Hindlimb muscle (tissue), 1 donor: ENCODE measurements at places on chromosomes 1 and 21.

GRCh38 chr1:111570781-111571181 is 48.8 kb upstream of the RAP1A start:
- DNase-seq, result no peak

DNA sequence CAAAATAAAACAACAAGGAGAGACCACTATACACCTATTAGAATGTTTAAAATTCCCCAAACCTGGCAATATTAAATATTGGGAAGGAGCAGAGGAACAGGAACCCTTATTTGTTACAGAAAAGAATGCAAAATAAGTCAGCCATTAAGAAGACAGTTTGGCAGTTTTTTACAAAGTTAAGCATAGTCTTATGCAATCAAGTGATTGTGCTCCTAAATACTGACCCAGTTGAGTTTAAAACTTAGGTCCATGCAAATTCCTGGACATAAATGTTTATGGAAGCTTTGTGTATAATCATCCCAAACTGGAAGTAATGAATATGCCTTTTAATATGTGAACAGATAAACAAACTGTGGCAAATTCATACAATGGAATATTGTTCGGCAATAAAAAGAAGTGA is 72.9 kb upstream of the RGS4 start:
- no peak for DNase-seq

GRCh38 chr1:198756470-198756869 is 117.6 kb downstream of the PTPRC start:
- no peak for DNase-seq

DNA sequence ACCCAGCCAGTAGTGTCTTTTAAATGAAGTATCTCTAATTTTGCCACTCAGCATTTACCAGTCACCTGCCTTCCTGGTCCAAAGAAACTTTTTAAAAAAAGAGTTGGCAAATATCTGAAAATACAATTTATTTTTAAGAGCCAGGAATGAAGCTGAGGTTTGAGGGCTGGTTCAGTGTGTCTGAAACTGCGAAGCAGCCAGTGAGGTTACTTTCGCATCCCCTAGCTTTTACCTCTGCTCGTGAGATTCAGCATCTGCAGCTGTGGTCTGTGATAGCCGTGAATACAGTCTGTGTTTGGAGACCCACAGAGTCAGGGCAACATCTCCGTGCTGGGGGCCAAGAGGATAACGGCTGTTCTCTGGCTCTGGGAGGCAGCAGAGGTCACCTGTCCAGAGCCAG is 21.3 kb upstream of the KCNAB2 start:
- DNase-seq, result no peak

- DNase-seq, result no peak
These were observed 52.6 kb downstream of the LAMC1 start for GRCh38 chr1:183075861-183076260.

DNA sequence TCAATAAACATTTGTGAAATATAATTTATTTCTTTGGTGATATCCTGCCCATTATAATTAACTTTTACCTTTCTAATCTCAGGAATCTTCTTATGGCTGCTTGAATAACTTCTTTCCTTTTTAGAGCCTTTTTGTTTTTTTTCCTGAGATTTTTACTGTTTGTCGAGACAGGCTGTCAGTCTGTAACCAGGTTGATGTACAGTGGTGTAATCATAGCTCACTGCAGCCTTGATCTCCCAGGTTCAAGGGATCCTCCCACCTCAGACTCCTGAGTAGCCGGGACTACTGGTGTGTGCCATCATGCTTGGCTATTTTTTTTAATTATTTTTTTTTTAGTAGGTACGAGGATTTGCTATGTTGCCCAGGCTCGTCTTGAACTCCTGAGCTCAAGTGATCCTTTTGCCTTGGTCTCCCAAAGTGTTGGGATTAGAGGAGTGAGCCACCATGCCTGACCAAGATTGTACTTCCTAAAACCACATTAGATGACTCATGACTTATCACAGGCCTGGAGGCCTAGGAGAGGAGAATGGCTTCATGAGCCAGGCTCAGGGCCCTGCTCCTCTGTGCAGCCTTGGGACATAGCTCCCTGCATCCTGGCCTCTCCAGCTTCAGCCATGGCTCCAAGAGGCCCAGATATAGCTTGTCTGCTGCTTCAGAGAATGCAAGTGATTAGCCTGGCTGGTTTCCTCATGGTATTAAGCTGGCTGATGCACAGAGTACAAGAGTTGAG is 48.6 kb downstream of the CTH start:
- DNase-seq, result no peak

- DNase-seq, result peak; percentile 10
These were observed 26.5 kb upstream of the SLC35A3 start for GRCh38 chr1:99943223-99943794.

- DNase-seq, result peak; percentile 19
These were observed 69.5 kb downstream of the LHX8 start for GRCh38 chr1:75203415-75204277.

DNA sequence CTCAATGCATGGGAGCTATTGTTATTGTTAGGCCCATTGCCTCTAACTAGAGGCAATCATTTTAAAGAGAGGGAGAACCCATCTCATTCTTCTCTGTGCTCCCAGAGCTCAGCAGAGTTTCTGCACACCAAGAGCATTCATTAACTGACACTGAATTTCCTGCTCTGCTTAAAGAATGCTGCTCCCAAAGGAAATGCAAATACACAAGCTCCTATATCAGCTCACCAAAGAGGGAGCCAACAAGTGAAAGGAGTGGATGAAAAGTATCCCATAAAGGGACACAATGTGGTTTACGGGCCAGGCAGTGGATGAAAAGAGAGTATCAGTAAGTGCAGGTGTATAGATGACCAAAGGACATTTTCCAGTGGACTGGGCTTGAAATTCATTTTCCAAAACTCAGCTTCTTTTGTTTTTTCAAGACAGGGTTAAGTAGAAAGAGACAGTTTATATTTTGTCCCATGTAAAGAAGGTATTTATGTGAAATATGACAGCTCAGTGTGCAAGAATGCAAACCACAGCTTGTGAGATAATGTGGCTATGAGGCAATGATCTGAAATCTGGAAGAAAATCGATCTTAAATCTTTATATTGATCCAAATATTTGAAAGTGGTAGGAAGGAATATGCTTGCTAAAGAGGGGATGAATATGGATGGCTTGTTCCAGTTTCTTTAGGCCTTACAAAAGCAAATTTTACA is 207.7 kb upstream of the CAMK1G start:
- no peak for DNase-seq

DNA sequence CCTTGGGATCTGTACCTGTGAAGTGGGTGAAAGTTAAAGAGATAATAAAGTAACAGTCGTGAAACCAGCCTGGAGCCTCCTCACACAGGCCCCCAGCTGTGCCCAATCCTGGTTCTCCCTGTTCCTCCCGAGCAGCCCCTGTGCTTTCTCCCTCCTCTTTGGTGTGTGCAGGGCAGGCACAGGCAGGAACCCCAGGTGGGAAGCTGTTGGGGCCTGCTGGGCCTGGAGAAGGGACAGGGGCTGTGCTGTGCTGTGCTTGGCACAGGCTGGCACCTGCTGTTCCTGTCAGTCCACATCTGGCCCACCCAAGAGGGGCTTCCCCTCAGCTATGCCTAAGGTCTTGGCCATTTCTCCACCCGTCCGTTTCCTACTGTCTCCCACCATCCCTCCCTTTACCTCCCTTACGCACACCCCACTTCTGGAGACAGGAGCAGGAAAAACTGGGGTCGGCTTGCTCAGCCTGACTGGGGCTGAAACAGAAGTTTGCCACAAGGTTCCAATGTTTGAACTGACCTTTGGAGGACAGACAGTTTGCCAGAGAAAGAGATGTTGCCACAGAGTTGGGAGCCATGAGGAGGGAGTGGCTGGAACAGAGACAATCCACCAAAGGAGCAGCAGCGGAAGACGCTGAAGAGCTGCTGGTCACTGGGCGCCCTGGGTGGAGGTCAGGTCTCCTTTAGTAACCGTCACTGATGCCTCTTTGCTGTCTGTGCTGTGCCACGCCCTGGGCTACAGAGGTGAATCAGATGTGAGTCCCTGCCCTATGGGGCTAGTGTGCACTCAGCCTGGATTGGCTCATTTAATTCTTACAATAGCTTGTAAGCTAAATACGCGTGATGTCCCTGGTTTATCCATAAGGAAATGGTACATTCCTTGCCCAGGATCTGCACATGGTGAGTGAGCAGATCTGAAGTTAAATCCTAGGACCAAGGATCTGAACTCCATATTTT is 18.8 kb upstream of the ARTN start:
- DNase-seq, result no peak

DNA sequence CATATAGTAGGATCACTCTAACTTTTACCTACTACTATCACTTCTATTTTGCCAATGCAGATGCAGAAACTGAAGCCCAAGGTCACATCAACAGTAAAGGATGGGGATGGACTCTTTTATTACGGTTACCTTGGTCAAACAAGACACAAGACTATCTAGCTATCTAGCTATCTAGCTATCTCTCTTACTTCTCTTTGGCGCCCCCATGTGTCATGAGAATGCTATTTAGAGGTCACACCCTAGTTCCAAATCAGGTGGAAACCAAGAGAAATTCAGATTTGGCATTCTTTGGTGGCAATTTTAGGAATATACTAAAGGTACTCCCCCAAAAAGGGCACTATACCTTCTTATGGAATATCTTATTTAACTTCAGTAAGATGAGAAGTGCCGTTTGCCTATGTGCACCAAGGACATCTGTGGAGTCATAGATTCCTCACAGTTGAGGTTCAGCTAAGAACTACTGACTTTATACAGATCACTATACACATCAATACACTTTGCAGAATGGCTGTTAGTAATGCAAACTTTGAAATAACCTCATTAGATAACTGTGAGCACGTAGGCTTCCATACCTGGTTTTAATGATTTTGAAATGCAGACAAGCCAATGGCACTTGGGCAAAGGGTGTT is 6.7 kb downstream of the ZNF648 start:
- no peak for DNase-seq

GRCh38 chr21:46144464-46145070 is 10.8 kb downstream of the FTCD start:
- DNase-seq, result no peak

- DNase-seq, result no peak
These were observed 9.0 kb downstream of the TRAF5 start for GRCh38 chr1:211335522-211336157.

GRCh38 chr1:193434319-193434718 is 247.9 kb upstream of the B3GALT2 start:
- no peak for DNase-seq

DNA sequence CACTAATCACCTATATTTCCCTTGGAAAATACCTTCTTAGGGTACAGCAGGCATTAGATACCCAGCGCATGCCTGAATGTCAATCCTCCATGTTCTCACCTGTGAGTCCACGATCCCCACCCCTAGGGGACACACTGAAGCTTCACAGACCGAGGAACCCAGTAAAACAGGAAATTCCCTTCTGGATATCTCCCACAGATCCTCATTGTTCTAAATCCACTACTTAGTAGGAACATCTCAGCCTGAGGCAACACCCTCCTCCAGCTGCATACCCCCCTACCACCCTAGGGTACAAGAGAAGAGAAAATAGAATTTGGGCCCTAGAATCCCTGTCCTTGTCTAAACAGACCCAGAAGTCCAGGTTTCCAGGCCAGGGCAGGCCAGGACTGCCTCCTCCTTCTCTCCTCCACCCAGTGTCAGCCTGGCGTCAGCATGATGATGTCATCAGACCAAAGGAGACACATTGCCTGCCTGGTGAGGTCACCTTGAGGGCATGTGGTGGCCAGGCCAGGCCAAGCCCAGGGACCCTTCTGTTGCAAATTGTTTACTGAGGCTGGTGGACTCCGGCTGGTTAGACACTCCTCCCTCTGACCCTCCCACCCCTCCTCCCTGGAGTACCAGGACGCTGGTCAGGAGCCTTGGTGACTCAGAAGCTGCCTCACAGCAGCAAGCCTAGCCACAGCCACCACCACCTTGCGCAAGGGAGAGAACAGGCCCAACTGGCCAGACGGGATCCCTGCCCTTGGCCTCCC is 6.2 kb downstream of the NECTIN4 start:
- DNase-seq, result no peak

GRCh38 chr21:32991361-32991760 is 34.4 kb upstream of the OLIG2 start:
- no peak for DNase-seq

DNA sequence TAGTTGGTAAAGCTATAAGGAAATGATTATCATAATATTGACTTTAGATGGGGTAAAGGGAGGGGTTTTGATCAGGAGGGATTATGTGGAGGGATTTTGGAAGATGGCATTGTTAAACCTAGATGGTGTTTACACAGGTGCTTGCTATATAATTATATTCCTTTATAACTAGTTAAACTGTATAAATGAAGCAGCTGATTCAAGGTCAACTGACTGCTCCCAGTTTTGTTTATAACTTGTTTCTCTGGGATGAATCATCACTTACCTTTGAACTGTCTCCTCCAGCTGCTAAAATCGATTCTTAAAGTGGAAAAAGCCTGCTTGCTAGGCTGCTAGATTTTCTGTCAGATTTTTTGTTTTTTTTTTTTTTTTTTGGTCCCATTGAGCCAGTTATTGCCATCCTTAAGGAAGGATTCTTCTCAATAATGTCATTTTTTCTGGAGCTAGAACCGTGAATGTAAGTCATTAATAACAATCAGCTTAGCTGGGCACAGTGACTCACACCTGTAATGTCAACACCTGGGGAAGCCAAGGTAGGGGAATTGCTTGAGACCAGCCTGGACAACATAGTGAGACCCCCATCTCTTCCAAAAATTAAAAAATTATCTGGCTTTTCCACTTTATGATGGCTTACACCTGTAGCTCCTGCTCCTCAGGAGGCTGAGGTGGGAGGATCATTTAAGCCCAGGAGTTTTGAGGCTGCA is 153.2 kb downstream of the PIK3R3 start:
- no peak for DNase-seq

DNA sequence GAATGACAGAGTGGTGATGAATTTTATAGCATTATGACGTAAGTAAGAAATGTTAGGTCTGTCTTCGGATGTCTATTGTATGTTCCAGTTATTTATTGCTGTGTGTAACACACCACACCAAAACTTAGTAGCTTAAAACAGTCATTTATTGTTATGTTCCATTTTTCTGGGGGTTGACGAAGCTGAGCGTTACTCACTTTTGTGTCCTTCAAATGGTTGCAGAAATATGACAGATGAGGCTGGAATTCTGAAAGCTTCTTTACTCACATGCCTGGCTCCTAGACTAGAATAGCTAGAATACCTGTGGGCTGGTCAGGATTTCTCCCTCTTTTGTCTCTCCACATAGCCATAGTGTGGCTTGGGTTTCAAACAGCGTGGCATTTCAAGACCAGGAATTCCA is 62.1 kb upstream of the S1PR1 start:
- DNase-seq, result no peak

DNA sequence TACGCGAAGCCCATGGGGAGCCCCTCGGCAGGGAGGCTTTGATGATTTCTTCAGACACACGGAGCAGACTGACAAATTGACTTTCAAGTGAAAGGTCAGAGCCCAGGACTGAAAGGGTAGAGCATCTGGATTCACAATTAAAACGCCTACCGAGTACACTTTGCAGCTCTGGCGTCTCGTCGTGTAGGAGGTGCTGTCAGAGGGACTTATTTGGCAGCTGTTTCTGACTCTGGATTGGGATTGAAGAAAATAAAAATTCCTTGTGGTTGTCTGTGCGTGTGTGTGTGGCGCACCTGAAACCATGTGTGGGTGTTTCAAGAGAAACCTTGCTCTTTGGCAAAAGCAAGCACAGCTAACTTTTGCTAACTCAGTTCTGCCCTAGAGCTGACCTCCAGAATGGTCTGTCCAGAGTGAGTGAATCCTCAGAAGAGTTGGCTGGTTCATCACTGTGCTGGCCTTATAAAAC is 348.7 kb downstream of the HLX start:
- no peak for DNase-seq

GRCh38 chr1:219797683-219798082 is 130.7 kb downstream of the SLC30A10 start:
- DNase-seq, result no peak
